ENCODE measurements at places on chromosomes 4 and X. TPM values are rescaled to one million over a fixed set of nuclear protein-coding genes. Genes with fewer than 3 reads are reported as not detected.

DNA sequence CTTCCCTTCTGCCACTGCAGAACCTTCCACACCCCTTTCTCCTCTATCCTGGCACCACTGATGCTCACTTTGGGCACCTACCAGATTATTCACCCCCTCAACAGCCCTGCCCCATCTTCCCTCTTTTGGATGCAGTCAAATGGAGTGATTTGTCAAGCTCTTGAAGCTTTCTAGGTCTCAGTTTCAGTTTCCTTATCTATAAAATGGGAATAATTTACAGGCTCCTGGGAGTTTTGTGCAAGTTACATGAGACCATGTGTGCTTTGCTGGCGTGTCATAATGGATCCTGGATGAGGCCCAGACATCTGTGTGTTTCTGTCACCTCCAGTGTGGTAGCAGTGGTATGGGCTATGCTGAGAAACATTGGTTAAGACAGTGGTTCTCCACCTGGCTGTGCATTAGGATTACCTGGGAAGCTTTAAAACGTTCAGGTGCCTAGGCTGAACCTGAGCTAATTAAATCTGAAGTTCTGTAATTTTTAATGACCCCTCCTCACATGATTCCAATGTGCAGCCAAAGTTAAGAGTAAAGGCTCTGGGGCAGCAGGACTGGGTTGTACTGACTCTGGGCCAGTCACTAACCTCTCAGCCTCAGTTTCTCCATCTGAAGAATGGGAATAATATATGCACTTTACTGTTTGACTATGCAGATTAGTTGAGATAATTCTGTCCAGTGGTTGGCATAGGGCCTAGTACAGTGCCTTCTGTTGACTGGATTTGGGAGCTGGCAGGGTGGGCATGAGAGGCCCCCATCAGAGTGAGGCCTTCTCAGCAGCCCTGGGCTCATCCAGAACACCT is 6.8 kb upstream of the MGST2 start:
- DNase-seq, result no peak

- DNase-seq, result no peak
Observed at GRCh38 chr4:81806485-81806884, 334.8 kb upstream of the RASGEF1B start.

- DNase-seq, result no peak
Observed at GRCh38 chrX:44974451-44974850, 101.5 kb downstream of the KDM6A start.

GRCh38 chr4:14431155-14432134 is 570.8 kb upstream of the CPEB2 start:
- DNase-seq, result no peak

The WDR1 gene
- polyA plus RNA-seq, result 151 TPM

GRCh38 chrX:113959912-113960626 is 623.8 kb upstream of the HTR2C start:
- DNase-seq, result no peak

The SERPINA7 gene
- polyA plus RNA-seq, result 0.12 TPM

- no peak for DNase-seq
Observed at GRCh38 chr4:8410641-8411271, 29.8 kb downstream of the ACOX3 start.

The PITX2 gene
- polyA plus RNA-seq, result 1.8 TPM

Measured in left renal cortex interstitium (tissue), 4 donors.